HFFc6 (cell line): ENCODE measurements at places on chromosomes 7 and 10.

DNA sequence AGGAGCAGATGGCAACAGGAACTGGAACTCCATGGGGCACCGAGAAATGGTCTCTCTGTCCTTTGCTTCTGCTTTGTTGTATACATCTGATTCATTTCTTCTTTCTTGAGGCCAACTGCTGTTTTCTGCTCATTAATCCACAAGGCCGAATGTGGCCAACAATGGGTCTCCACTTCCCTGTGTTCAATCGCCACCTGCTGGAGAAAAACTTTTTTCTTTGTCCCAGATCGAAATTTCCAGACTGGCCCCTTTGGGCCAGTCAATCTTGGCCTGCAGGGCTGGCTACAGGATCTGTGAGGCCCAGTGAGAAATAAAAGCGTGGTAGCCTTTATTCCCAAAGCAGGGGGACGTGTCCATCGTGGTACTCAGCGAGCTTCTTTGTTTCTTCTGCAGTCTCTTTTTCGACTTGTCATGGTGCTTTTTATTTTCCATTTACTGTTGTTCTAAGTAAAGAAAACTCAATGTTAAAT lies 58.8 kb downstream of the PARP12 start:
- peak; percentile 64 for DNase-seq

DNA sequence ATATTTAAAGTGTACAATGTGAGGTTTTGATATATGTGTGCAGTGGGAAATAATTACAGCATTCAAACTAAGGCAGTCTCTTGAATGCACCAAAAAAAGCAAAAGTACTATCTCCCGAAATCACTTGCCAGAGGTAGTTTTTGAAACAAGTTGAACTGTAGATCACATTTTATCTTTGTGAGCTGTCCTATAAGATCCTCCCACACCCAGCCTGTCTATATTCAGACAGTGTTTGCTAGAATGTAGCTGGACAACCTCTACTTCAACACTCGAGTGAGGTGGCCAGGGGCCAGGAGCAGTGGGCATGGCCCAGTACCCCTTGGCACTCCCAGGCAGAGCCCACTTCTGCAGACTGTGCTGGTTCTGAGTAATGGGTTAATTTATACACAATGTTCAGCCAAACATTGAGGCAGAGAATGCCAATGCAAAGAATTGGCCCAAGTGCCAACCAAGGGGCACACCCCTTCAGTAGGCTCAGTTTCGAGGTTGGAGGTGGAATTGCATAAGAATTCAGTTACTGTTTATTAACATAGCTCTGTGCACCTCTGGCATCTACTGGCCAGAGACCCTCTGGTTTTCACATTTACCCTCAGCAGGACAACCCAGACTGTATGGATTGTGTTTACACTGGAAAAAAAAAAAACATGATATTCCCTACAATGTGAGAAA lies 70.5 kb downstream of the AHR start:
- no peak for DNase-seq

GRCh38 chr10:17316488-17317170 lies 88.6 kb downstream of the VIM start:
- no peak for DNase-seq

DNA sequence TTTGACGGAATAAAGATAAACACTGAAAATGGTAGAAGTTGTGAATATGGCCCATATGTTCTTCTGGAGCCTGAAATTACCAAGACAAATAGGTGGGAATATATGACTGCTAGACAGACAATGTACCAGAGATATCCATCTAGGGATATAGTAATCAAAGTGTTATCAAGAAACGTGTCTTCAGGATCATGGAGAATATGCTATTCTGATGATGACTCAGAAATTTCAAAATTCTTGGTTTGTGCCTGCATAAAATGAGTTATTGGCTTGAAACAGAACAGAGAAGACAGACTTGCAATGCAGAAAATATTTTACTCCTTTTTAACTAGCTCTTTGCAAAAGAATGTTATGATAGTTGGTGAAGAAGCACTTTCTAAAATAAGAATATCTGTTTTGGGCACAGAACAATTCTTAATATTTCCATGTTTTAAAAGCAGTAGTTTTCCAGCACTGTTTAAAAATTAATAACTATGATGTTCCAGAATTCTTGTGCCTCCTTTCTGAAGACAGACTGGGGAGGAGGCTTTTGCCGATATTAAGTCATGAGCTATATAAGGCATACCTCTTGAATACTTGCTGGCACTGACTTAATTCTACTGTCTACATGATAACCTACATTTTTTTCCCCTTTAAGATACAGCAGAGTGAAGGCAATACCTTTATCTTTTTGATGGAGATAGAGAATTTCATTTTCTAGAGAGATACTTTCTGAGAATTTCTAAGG lies 34.4 kb upstream of the CABCOCO1 start:
- DNase-seq: peak; percentile 68

DNA sequence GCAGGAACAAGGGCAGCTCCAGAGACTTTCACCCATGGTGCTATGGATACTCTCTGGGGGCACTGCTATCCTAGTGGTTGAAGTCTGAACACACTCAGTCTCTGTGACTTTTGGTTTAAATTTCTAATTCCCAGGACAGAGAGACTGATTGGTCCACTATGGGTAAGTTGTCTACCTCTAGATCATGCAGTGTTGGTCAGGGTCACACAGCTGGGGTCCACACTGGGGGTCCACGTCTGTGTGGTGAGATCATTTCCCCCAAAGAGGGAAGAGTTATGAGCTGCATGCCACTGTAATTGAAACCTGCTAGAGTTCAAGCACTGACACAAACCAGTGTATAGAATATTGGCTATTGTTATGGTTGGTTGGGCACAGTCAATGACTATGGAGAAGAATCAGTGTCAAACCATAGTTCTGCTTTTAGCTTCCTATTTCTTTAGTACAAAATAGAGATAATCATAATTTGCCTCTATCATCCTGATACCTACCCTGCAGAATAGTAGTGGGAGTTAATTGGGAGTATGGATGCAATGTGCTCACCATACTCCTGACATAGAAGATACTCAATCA lies 101.6 kb downstream of the PRTFDC1 start:
- DNase-seq: no peak

- no peak for DNase-seq
Measured at GRCh38 chr10:129652521-129653201, 185.6 kb downstream of the MGMT start.

GRCh38 chr7:114889646-114890285 lies 32.1 kb upstream of the MDFIC start:
- peak; percentile 96 for DNase-seq

GRCh38 chr7:21718391-21718790 lies 175.6 kb downstream of the DNAH11 start:
- DNase-seq: no peak

GRCh38 chr10:73357821-73358220 lies 843 bp downstream of the CFAP70 start:
- no peak for DNase-seq
